ENCODE measurements at places on chromosomes 12 and 14. TPM values are rescaled to one million over a fixed set of nuclear protein-coding genes. Genes with fewer than 3 reads are reported as not detected.

The CLECL1 gene
- total RNA-seq, result not detected

The RERG gene
- 0.47 TPM for total RNA-seq

The SLC6A15 gene
- 2.4 TPM for total RNA-seq

The HOXC9 gene
- 10.6 TPM for total RNA-seq

The TESPA1 gene
- total RNA-seq, result not detected
